Caudate nucleus (tissue), 63 donors: ENCODE measurements at places on chromosomes 13 and 19.
A peak's percentile ranks its signal among the peaks of the same experiment; 100 is the strongest.

DNA sequence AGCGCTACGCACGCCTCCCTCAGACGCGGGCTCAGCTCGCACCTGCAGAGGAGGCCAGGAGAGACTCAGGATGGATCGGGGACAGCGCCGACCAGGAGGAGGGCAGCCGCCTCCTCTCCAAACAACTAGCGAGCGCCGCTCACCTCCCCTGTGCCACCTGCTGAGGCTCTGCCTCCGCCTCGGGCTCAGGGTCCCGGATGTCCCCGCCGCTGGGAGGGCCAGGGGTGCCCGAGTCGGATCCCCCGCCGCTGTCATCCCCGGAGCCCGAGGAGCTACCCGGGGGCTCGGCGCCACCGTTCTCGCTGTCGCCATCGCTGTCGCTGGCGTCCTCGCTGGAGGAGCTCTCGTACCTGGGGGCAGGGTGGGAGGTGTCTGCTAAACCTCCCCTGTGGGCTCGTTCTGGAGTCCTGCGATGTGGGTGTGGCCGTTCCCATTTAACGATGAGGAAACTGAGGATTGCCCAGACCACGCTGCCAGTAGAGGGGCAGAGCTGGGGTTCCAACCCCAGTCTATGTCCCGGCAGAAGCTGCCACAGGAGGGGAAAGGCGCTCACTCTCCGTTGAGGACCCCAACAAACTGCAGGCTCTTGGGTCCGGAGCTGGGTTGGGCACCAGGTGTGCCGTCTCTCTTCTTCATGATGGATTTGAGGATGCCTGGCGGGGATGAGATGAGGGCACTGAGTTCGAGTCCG lies 9.2 kb downstream of the KANK3 start:
- DNase-seq, result no peak

GRCh38 chr19:29517946-29518345 lies 7.8 kb upstream of the VSTM2B start:
- no peak for DNase-seq

- no peak for DNase-seq
These were observed 29.8 kb upstream of the SIAH3 start for GRCh38 chr13:45881353-45881752.

- DNase-seq, result peak; percentile 25
These were observed 624 bp downstream of the CTXN1 start for GRCh38 chr19:7925171-7925851.

- no peak for DNase-seq
These were observed 26.9 kb downstream of the GGACT start for GRCh38 chr13:100561599-100562204.

GRCh38 chr13:80873589-80873988 lies 532.7 kb upstream of the SPRY2 start:
- no peak for DNase-seq

DNA sequence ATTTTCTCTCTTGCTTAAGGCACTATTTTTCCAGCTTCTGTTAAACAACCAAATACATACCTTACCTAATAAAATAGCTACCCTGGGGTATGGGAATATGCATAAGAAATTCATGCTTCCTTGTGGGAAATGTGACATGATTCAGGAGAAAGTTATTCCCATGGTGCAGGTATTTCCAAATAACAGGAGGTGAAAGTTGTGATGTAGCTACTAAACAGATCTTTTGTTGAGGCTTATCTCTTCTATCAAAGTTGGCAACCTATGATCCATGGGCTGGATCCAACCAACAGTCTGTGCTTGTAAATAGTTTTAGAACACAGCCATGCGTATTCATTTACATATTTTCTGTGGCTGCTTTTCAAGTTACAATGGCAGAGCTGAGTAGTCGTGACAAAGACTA lies 177.8 kb upstream of the NBEA start:
- DNase-seq, result no peak

DNA sequence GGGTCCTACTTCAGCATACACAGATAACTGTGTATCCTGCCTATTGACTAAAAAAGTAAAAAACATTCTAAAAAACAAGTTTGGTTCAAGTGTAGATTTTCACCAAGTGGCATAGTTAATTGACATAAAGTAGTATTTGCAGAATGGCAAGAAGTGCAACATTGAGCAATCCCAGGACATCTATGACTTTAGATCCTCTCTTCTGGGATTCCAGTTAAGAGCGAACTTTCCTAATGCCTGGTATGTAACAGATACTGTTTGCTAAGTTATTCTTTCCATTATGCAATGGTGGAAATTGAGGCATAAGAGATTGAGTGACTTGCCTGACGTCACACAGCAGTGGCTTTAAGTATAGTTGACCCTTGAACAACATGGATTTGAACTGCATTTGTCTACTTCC lies 96.1 kb downstream of the ZMYM2 start:
- no peak for DNase-seq

DNA sequence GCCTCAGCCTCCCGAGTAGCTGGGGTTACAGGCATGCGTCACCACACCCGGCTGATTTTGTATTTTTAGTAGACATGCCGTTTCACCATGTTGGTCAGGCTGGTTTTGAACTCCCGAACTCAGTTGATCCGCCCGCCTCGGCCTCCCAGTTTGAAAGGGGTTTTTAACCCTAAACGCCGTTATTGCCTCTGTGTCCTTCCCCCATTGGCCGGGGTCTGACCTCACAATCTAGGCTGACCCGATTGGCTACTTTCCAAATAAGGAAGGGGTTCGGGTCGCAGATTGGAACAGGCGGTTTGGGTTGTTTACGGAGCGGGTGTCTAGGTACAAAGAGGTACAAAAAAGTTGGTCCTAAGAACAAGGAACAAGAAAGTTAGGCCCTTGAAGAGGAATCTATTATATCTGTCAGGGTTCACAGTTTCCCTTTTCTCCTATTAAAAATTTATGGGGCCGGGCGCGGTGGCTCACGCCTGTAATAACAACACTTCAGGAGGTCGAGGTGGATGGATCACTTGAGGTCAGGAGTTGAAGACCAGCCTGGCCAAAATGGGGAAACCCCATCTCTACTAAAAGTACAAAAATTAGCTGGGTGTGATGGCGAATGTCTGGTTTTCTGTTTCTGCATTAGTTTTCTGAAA lies 1.0 kb downstream of the ZNF253 start:
- DNase-seq, result peak; percentile 5

GRCh38 chr13:48004201-48004600 lies 3.1 kb upstream of the SUCLA2 start:
- no peak for DNase-seq

- no peak for DNase-seq
These were observed 7.1 kb upstream of the ICAM3 start for GRCh38 chr19:10346509-10346908.

DNA sequence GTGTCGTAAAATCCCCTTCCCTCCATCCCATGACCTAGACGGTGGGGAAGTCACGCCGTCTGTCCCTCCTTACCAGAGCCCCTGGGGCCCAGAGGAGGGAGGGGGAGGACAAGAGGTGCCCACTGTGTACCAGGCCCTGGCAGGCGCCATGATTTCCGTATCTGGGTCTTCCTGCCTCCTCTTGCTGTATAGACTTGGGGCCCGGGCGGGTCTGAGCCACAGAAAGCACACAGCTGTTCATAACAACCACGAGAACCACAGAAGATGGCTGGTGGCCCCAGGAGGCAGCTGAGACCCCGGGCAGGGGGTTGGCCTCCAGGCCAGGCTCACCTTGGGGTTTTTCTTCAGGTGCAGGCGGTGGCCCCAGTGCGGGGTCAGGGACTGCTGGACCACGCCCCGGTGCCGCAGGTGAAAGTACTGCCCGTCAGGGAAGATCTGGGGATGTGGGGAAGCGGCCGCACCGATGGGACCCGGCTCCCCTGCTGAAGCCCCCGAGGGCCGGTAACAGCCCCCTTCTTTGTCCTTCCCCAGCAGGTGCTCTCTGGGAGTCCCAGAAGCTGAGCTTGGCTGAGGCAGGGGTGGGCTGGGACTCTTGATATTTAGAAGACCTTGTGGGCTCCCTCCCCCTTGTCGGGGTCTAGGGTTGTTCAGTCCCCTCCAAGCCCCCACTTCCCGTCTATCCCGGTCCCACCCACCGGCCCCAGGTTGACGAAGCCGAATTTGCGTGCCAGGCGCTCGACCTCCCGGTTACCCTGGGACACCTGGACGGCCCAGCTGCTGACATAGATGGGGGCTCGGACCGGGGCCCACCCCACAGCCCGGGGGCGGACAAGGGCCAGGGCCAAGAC lies 463 bp downstream of the PCSK4 start:
- no peak for DNase-seq

GRCh38 chr13:110150384-110151101 lies 156.4 kb downstream of the COL4A1 start:
- DNase-seq, result no peak

DNA sequence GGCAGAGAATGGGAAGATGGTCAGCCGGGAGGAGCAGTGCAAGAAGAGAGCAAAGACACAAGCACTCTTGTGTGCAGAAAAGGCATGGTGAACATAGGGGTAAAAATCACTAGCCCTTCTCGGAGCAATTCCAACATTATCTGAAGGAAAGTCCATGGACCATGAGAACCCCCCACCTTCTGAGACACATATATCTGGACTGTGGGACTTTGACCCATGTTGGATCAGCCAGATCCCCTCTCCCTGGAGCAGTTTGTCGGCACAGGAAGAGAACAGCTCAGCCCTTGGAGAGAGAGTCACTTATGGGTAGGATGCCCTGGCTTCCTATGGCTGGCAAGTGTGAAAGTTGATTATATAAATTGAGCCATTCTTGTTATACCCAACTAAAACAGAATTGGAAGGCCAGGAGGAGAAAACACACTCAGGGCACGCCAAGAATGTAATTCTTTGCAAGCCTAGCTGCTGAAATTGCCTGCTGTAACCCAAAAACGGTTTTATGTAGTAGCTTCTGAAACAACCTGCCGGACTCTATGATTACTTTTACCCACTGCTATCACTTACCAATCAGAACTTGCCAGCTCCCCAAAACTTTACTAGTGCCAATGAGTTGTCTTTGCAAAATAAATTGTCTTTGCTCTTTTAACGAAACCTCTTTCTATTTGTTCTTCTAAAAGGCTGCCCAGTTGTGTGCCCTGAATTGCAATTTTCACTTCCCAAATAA lies 62.8 kb upstream of the ZNF599 start:
- no peak for DNase-seq

GRCh38 chr13:40878321-40878720 lies 88.9 kb downstream of the SLC25A15 start:
- no peak for DNase-seq

- no peak for DNase-seq
These were observed 3.3 kb downstream of the P2RY11 start for GRCh38 chr19:10114651-10115391.

DNA sequence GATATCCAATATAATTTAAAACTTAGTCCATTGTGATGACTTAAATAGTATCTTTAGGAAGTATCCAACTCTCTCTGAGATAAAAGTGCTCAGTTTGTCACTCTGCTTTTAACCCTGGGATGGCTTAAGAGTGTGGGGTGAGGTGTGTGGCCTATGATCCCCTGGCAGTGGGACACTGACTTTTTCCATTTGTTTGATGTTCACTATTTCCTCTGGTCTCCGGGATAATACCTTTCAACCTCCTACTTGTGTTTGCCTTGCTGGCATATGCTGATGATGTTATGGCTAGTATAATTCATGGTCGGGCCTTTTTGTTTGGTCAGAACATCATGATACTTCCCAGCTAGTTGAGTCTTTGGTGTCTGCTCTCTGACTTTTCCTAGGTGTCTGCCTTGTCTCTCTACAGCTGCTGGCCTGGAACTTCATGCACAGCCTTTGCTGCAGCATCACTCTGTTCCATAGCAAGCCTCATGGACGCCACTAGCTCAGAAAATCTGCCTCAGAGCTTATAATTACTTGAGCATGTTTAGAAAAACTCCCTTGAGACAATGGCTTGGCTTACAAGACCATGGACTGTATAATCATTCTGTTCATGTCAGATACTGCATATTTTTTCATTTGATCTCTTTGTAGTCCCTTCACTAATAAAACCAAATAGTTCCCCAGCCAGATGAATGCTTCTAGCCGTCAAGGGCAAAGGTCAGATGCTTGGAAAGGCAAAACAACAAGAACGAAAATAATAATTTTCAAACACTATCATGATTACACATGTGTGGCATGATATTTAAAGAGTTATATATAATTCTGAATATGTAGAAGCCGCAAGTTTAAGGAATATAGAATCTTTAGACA lies 75.2 kb downstream of the WDFY2 start:
- DNase-seq, result no peak

GRCh38 chr19:49058562-49058961 lies 1.0 kb upstream of the CGB7 start:
- no peak for DNase-seq

GRCh38 chr13:46899801-46900200 lies 2.9 kb upstream of the HTR2A start:
- DNase-seq, result peak; percentile 15

GRCh38 chr13:50576156-50576555 lies 267.3 kb downstream of the DLEU7 start:
- DNase-seq, result no peak

GRCh38 chr13:74707291-74707690 lies 573.1 kb upstream of the KLF12 start:
- no peak for DNase-seq

- DNase-seq, result no peak
These were observed 58.0 kb downstream of the USPL1 start for GRCh38 chr13:30675717-30676116.

DNA sequence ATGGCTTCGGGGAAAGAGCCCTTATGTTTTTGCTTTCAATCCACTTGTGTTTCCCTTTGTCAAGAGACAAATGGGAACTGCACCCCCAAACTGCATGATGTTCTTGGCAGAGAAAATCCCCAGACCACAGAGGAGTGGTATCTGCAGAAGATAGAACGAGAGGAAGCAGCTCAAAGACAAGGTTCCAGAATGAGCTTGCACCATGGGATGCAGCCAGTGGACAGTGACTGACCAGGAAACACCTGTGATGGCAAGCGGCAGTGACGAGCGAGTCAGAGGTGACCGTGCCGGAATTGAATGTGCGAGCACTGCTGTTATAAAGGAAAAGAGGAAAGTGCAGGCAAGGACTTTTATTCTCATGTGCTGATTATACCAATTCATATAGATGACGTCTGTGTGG lies 46.3 kb downstream of the IRS2 start:
- no peak for DNase-seq

DNA sequence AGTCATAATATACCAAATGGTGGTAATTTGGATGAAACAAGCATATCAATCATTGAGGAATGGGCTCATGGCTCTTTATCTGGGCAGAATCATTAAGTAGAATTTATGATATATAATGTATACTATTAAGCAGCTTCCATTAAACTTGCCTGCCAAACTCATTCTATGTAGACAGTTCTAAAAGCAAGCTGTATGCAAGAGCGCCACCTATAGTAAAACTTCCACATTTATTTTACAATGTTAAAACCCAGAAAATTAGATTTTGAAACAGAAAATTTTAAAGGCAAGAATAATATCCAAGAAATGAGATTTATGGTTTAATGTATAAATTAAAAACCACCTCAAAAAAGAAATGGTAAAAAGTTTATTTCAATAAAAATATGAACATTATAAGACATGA lies 161.5 kb downstream of the MZT1 start:
- DNase-seq, result no peak

- no peak for DNase-seq
These were observed 18.4 kb upstream of the CBY2 start for GRCh38 chr13:45683701-45684100.
